Ovary (tissue), 10 donors: ENCODE measurements at places on chromosomes 4 and X. TPM values are rescaled to one million over a fixed set of nuclear protein-coding genes. Genes with fewer than 3 reads are reported as not detected.

The EPGN gene
- polyA plus RNA-seq: 0.40 TPM

The C4orf50 gene
- polyA plus RNA-seq: 0.10 TPM

The ENOX2 gene
- 5.4 TPM for polyA plus RNA-seq

The BEX1 gene
- polyA plus RNA-seq: 26.9 TPM

The ADH1C gene
- polyA plus RNA-seq: 4.9 TPM

The HMGB3 gene
- polyA plus RNA-seq: 18.1 TPM

The CABS1 gene
- polyA plus RNA-seq: not detected

The PABPC1L2B gene
- not detected for polyA plus RNA-seq

The RBM46 gene
- polyA plus RNA-seq: 0.15 TPM

The TKTL2 gene
- not detected for polyA plus RNA-seq

The FAAH2 gene
- 0.50 TPM for polyA plus RNA-seq

The RASSF6 gene
- 1.0 TPM for polyA plus RNA-seq

The RAB40AL gene
- not detected for polyA plus RNA-seq

The GPRASP2 gene
- polyA plus RNA-seq: 33.3 TPM

The FAM9C gene
- not detected for polyA plus RNA-seq

The ARX gene
- polyA plus RNA-seq: 78.0 TPM

The ZBTB33 gene
- 10.7 TPM for polyA plus RNA-seq

The SCRG1 gene
- polyA plus RNA-seq: 2.5 TPM

The CSAG3 gene
- polyA plus RNA-seq: not detected

The GAGE1 gene
- not detected for polyA plus RNA-seq
